NCI-H748 treated with DMSO at 0.1 percent for 48 hours (cell line): ENCODE measurements at places on chromosomes 3 and 15.

DNA sequence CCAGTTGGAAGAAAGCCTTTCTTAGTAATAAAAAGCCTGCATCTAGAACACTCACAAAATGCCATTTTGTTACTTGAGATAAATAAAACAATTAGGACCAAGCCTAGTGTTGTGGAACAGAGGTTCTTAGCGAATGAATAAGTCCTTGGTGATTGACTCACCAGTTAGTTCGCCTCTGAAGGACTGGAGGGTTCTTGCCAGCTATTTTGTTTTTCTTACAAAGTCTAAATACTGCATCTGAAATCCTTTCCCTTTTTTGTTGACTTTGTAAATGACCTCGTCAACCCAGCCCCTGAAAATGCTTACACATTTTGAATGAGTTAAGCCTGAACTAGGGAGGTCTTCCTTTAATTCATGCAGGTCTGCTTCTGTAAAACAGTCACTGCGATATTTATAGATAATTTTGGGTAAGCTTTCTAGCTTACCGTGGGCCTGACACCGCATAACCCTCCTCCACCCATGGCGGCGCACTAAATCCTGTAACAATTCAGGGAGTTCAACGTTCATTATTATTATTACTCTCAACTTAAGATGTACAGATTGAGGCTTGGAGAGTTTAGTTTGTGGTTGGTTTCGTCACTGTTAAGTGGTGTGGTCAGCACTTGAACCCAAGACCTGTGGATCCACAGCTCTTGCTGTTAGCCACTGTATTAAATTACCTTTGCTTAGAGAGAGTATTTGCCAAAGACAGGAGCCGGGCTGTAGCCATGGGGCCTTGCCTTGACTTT lies 45.0 kb upstream of the SACM1L start:
- no peak for DNase-seq

GRCh38 chr15:23506762-23507161 lies 58.7 kb upstream of the MKRN3 start:
- no peak for DNase-seq

DNA sequence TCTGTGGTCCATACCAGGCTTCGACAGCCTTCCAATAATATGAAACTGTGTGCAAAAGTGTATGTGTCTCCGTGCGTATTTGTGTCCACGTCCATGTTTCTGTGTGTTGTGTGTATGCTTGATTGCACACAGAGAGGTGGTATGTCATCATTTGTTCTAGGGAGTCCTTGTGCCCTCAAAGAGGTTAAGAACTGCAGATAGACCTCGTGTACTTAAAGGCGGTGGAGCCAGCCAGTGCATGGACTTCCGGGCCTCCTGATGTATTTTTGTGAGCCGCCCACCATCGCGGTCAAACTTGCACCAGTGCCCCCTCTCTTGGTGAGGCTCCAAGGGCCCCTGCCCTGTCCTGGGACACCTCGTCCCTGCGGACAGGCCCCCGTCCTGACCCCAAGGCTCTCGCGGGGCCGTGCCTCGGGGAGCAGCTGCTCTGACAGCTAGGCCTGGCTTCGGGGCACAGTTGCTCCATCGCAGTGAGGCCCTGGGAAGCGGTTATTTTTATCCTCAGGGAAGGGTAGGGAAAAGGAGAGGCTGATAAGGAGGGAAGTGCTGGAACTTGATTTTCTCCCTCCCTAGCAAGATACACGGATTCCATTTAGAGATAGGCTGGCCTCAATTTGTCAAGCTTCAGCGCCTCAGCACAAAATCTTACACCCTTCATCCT lies 1.2 kb upstream of the RYK start:
- no peak for DNase-seq

DNA sequence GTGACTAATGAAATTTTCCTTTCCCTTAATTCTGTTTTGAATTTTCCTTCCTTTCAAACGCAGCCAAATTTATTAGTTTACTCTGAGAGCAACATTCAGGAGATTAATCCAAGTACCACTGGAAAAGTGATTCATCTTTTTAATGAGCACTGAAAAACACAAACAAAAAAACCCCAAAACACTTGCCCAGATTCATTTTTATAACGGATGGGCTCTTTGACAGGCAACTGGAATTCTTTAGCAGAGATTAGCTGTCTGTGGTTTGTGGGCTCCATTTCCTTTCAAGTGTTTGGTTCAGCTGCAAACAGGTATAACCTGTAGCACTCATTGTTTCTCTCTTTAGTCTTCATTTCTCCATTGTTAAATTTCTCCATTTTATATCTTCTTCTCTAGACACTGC lies 3.1 kb upstream of the POLR2M start:
- DNase-seq = no peak

DNA sequence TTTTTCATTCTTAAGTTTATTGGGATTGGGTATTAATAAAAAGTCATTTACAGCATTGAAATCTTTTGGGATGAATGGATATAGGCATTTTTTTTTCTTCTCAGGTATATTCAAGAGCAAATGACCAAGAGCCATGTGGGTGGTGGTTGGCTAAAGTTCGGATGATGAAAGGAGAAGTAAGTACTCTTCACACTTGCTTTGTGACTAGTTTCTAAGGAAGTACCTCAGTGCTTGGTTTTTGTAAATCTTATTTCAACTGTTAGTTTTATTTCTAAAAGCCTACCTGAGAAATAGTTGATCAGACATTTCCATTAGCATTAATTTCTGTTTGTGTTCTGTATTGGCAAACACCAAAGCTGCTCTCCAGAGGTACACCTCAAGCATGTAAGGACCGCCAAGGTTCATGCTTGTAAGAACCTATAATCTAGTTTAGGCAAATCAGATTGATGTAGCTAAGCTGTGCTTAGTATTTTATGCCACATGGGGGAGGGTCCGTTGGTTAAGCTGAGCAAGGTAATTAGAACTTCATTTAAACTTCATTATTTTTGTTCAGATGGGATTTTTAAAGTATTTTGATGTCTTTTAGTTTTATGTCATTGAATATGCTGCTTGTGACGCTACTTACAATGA lies 35.4 kb downstream of the FXR1 start:
- no peak for DNase-seq

- DNase-seq = no peak
Measured at GRCh38 chr15:38030609-38031008, 96.2 kb downstream of the TMCO5A start.

DNA sequence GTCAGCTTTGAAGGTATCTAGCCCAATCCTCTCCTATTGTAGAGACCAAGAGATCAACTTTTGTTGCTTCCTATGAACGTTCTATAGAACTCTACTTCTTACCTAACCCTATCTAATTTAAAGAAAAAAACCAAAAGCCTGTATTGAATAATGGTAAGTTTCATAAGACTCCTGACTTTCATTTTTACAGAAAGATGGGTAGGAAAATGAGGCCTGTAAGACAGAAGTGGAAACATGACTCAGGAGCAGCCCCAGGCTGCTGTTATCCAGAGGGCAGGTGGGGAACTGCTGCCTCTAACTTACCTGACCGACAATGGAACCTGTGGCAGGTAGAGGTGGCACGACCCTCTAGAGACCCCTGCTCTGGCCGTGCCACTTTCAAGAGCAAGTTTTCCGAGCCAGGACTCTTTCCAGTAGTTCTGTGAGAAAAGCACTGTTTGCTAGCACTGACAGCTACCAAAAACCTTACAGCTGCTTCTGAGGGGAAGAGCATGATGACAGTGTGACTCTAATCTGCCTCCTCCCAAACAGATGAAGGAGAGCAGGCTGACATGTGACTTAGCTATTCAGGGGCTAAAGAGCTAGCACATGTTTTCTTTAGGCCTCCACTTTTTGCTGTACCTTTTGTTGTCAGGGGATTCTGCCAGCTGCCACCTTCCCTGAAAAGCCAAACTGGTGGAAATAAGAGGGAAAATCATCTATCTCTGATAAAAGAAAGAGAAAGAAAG lies 17.5 kb downstream of the POPDC2 start:
- DNase-seq = no peak

DNA sequence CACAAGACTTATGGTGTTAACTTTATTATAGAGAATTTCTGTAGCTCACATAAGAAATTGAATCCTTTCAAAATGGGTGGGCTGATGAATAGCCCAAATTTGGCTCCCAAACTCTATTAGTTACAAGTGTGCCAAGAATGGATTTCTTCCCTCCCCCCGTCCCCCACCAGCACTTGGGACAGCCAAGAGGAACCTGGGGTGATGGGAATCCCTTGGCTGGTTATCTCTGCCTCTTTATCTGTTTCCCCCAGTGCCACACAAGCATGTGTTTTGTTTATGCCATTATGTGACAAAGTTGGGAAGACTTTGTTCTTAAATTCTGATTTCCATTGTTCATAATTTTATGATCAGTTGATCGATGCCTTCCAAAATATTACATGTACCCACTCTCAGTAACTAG lies 28.3 kb downstream of the CMSS1 start:
- DNase-seq = no peak

- DNase-seq = no peak
Measured at GRCh38 chr3:133643611-133644010, 18.1 kb downstream of the TOPBP1 start.

DNA sequence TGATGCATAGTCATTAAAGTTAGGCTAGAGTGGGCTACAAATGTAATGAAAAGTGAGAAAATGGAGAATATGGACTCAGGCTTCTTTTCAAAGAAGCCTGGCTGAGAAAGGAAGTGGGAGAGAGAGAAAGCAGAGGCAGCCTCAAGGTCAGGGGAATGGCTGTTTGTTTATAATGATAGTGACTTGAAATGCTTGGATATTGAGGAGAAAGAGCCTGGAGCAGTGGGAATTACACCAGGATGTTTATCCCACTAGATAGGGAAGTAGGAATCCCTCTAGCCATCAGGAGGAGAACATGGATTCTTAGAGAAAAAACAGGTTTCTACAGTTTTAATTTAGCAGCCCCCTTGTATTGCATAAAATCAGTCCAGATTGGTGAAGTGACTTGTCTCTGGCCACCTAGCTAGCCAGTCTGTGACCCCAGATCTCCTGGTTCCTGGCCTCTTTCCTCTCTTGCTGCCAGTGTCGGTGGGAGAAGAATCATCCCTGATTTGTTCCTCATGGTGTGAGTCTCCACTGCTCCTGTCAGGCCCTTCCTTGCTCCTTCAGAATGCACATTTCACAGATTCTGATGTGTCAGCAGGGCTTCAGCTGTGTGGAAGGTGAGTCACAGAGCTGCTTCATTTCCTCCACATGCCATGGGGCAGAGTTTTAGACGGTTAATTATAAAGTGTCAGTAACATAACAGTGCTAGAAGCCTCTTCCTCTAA lies 32.9 kb downstream of the SEMA6D start:
- no peak for DNase-seq

GRCh38 chr15:64044300-64045100 lies 1.8 kb downstream of the DAPK2 start:
- no peak for DNase-seq
